ENCODE measurements at places on chromosomes 4 and X.

DNA sequence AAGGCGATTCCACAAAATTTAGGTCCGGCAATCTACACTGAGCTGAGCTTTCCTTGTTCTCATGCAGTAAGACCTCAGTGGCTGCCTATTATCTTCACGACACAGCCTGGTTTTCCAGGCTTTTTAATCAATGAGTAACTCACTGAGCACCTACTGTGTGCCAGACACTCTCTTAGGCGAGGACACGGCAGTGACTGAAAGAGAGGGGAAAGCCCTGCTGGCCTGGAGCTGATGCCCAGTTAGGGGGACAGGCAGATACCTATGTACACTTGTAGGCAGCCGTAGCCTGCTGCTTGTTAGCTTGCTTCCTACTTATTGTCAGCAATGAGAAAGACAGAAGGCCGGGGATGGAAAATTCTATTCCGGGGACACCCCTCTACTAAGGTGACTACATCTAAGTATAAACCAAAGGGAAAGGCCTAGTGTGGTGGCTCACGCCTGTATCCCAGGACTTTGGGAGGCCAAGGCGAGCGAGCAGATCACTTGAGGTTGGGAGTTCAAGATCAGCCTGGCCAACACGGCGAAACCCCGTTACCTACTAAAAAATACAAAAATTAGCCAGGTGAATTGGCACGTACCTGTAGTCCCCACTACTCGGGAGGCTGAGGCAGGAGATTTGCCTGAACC lies 3.8 kb downstream of the WDR1 start:
- no peak for DNase-seq

- no peak for DNase-seq
Measured at GRCh38 chr4:102492531-102493241, 8.5 kb upstream of the NFKB1 start.

GRCh38 chr4:31362756-31363155 lies 642.6 kb downstream of the PCDH7 start:
- DNase-seq = no peak

DNA sequence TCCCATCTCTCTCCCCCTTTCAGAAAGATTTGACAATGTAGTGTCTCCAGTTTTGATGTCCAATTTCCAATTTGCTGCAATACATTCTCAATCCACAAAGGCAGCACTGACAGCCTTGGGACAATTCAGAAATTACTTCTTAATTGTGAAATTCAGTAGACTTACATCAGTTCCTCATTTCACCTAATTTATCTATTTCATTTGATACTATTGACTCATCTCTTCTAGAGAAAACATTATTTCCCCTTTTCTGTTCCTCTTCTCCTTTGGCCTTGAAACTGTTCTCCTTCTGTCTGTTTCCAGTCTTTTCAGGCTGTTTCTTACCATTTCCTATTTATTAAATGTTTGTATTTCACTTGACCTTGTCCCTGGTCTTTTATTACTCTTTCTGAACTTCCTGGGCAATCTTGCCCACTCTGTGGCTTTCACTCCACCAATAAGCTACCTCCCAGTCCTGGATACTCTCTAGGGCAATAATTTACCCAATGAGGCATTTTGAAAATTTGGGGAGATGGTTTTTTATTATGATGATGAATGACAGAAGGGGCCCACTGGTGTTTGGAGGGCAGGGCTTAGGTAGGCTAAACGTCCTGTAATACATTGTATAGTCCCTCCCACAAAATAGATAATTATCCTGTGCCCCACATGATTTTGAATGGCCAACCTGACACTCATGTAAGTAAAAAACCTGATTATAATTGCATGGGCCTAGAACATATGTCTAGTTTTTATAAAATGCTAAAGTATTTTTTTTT lies 498.0 kb upstream of the BOD1L1 start:
- no peak for DNase-seq

DNA sequence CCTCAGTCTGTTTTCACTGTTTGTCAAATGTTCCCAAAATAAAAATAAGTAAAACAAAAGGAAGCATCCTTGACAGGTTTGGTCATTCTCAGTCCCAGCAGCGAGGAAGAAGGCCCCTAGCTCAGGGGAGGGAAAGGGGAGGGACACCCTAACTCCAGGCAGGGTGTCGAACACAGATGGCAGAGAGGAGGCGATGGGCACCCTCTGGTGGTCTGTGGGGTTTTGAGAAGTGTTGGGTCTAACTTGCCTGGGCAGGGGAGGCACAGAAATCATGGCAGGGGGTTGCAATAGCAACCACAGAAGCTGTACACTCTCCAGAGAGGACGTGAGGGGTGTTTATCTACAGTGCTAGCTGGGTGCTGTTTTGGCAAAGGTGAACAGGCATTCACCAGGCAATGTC lies 229.8 kb upstream of the SFRP2 start:
- DNase-seq = no peak

DNA sequence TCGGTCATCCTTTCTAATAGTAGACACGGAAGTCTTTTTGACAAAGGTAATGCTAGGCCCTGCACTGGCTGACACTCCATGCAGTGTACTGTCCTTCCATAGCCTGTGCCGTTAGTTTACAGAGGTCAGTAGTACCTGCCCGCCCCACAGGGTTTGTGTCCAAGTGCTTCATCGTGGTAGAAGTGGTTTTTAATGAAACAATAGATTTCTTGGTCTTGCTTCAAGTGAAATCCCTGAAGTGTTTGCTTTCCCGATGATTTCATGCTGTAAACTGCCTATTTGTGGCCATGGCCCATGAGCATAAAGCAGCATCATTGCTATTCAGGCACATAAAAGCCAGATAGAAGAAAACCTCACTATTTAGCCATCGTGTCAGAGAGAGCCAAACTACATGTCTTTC lies 139.3 kb downstream of the GPR143 start:
- peak; percentile 16 for DNase-seq

DNA sequence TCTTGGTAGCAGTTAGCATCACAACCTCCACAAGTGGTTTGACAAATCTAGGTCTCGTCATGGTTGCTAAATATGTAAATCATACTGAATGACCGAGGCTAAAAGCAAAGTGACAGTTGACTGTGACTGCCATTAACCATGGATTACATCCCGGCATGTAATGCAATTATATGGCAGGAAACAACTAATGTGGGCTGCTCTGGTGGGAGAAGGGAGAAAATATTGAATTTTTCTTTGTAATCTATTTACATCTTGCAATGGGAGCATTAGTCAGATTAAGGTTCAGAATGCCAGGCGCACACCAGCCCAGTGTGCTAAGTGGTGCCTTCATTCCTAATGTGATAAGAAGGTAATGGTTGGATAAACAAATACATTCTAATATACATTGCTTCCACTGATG lies 35.8 kb downstream of the UNC5C start:
- DNase-seq = no peak

DNA sequence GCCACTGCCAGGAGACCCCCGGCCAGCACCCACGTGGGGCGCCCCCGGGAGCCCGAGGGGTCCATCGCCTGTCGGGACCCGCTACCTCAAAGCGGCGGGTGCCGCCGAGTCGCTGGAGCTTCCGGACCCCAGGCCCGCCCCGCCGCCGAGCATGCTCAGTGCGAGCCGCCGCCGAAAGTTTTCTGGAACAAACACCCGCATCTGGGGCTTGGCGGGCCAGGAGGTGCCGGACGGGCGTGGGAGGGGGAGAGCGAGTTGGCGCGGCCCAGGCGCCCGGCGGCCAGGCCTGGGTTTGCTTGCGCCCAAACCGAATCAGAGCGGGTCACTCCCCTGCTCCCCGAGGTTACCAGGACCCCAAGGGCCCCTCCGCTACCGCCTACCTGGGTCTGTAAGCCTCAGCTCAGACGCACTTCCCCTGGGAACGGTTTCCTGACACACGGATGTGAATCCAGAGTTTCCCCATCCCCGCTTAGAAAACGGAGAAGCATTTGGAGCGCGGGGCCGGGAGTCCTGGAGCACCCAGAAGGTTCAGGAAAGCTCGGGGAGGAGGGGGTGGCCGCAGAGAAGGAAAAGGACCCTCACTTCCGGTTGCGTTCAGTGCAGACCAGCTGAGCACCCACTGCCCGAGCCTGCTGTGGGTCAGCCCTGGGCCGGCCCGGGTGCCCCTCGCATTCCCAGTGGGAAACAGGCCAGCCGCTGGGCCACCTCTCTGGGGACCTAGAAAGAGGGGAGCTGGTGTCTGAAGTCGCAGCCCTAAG lies at the start of gene EVC2:
Gene EVC2 (minus strand): TSS at position 111 of the 758 bp plus-strand sequence. CDS start 46 bp downstream, at position 65.
- peak; percentile 63 for DNase-seq

- DNase-seq = peak; percentile 59
Measured at GRCh38 chrX:115047181-115047580, 29.8 kb upstream of the IL13RA2 start.

DNA sequence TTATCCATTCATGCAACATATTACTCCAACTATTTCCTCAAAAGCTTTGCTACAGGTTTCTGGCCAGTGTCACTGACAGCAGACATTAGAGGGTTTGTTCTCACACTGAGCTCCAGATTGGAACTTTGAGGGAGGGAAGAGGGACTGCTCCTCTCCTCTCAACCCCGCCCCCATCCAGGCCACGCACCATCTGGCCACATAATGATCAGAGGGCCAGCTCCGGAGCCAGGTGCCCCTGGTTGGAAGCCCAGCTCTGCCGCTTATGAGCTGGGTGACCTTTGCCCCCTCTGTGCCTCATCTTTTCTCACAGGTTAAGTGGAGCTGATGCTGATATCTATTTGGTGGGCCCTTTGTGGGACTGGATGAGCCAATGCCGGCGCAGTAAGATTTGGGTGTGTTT lies 55.8 kb downstream of the C4orf50 start:
- no peak for DNase-seq

- no peak for DNase-seq
Measured at GRCh38 chrX:1418901-1419544, 27.1 kb upstream of the SLC25A6 start.

DNA sequence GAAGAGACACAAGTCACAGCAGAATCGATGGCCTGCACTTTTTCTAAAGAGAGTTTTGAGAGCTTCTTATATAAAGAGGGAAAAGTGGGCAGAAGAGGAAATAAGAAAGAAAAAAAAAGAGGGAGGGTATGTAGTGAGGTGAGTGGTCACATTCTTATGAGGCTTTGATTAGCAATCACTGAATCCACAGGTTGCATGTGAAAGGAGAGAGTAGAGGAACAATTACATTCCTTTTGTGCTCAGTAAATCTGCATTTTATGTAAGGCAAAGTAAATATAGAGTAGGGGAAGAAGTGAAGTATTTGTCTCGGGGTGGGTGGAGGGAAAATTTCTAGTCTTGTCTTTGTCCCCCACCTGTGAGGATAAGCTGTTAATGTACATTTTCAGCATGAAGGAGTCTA lies 26.8 kb upstream of the MBTPS2 start:
- DNase-seq = no peak

GRCh38 chr4:173704201-173704600 lies 174.2 kb upstream of the HAND2 start:
- no peak for DNase-seq

Data from EH (cell line).